ENCODE measurements at places on chromosomes 7 and 10.
A peak's percentile ranks its signal among the peaks of the same experiment; 100 is the strongest.

GRCh38 chr10:90326498-90327267, 531.2 kb downstream of the HTR7 start:
- DNase-seq = no peak

DNA sequence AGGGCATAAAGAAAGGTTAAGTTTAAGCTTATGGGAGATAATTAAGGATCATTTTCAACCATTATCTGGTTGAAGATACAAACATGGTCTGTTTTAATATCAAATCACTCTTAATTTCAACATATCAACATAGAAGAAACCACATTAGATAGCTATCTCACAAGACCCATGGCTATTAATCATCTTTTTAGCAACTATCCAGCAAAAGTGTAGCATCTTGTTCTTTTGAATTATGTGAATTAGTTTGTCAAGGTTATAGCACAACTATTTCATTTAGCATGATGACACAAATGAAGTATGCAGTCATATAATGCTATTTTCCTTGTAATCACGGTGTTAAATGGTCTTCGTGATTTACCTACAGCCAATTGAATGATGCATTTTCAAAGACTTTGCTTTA, 58.9 kb upstream of the PPP1R9A start:
- no peak for DNase-seq

GRCh38 chr10:113788604-113789083, 37.2 kb downstream of the PLEKHS1 start:
- DNase-seq = peak; percentile 86

DNA sequence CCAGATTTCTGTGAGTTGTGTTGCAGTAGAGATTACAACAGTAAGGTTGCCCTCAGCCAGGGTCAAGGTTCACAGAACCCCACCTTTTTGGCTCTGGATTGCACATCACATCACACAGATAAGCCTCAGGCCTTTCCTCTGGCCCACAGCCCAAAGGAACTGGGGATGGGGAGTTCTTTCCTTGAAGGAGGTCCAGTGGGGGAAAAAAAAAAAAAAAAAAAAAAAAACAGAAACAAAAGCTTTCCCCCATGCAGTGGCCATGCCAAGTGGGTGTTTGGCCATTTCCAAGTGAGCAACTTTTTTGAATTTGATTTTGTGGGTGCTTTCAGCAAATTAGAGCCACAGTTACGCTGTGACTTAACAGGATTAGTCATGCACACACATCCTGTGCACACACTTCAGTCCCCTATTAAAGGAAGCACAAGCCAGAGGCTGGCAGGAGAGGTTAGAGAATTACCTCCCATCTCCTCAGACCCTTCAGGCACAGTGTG, 79.3 kb upstream of the NANOS1 start:
- peak; percentile 48 for DNase-seq

DNA sequence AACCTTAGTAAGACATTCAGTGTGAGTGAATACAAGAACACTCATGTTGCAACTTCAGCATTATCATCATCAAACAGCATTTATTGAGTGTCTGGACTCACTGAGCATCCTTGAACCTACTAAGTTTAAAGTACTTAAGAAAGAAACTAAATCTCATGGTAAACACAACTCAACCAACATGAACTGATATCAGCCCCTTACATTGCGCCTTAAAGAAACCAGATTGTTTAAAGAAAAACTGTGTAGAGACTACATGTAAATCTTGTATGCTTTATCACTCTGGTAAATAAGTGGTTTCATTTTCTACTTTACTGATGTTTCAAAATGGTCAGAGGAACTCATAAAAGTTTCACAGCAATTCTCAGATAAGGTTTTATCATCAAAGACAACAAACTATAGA, 157.5 kb upstream of the FERD3L start:
- DNase-seq = no peak

GRCh38 chr10:92001995-92002394, 78.4 kb downstream of the BTAF1 start:
- no peak for DNase-seq

- no peak for DNase-seq
Measured at GRCh38 chr7:47373871-47374451, 207.9 kb downstream of the TNS3 start.

- no peak for DNase-seq
Measured at GRCh38 chr10:75408509-75408875, 6.9 kb upstream of the ZNF503 start.

DNA sequence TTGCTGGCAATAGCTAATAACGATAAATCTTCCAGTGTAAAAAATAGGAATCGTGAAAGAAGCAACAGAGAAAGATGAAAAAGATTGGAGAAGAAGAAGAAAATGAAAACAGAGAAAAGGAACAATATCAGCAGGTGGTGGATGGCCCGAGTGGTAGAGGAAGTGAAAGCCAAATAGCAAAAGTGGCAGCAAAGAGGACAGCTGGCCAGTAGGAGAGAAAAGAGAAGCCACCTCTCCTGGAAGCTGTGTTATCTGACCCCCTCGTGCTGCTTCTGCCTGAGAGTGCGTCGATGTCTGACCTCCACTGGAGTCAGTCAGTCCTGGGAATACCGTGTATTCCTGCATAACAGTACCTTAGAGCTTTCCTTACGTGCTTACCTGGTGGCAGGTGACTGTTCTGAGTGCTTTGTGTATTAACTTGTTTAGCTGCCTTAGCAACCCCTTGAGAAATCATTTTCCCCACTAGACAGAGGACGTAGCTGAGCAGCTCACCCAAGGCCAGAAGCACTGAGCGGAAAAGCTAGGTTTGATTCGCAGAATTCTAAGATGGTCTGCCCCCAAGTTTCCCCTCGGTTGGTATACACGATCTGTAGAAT, 88.3 kb downstream of the CHN2 start:
- peak; percentile 48 for DNase-seq

DNA sequence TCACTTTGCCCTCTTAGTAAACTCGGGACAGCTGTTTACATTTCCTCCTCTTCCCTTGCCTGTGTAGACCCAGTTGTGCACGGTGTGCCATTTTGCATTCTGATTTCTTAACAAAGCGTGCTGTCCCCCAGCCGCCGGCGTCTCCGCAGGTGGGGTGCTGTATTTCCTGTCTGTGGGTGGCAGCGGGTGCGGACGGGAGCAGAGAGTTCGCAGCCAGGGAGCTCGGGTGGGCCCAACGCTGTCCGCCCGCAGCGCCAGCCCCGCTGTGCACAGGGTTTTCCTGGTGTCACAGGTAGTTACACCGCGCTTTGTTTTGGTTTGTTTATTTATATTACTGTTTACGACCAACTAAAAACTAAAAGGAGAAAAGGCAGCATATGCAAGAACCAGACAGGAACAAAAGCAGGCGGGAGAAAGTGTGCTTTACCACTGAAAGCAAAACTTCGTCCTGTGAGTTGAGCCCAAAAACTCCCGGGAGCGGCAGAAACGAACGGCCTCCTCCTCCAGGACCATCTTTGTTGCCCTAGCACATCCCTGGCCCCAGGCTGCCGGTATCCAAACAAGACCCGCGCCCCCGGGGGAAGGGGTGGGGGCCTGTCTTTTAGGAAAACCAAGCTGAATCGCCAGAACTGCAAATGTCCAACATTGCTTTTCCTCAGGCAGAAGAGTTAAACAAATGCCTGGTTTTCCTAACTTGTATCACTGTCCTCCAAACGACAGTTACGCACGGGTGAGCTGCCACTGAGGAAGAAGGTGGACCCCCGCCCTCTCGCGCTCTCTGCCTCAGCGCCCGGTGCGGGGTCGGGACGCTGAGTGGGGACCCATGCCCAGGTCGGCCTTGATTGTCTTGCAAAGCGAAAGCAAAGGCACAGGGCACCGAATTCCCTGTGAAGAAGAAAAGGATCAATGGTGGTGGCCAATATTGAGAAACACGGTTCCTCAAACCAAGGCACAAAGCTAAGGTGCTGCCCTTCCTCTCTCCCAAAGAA, 45.9 kb upstream of the DRGX start:
- DNase-seq = no peak

DNA sequence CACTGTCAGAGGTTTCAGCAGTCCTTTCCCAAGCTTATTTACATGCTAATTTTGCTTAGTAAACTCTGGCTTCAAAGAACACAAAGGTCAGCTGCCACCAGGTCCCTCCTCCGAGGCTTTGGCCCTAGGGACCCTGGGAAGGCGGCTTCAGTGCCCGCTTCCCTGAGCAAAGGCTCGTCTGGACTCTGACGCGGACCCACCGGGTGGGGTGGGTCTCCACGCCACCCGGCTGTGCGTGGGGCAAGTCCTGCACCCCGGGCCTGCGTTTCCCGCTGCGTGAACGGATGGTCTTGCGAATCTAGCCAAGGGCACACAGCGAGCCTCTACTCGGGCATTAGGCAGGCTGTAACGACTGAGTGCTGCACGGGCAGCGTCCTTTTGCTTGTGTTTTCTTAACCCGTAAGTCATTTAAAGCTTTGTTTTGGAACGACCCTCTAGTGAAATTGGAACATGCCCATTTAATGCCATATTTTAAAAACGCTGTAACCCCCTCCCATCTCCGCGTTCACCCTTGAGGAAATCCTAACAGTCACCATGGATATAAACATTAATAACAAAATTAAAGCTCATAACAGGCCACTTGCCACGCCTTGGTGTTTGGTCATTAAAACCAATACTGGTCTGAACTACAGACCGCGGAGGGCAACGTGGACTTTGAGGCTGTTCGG, 828 bp downstream of the BNIP3 start:
- DNase-seq = peak; percentile 20

- no peak for DNase-seq
Measured at GRCh38 chr10:117934477-117934876, 112.3 kb downstream of the RAB11FIP2 start.

GRCh38 chr7:132179080-132179430, 397.2 kb downstream of the PLXNA4 start:
- DNase-seq = no peak

DNA sequence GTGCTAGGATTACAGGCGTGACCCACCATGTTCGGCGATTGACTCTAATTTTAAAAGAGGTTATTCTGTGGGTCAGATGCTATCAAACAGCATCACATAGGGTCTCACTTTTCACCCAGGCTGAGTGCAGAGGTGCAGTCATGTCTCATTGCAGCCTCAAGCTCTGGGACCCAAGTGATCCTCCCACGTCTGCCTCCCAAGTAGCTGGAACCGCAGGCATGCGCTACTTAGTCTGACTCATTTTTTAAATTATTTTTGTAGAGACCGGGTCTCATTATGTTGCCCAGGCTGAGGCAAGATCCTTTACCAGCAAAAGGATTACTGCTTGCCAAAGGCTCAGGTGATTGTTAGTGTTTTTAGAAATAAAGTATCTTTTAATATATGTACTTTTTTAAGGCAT, 42.9 kb upstream of the STOX1 start:
- DNase-seq = no peak

DNA sequence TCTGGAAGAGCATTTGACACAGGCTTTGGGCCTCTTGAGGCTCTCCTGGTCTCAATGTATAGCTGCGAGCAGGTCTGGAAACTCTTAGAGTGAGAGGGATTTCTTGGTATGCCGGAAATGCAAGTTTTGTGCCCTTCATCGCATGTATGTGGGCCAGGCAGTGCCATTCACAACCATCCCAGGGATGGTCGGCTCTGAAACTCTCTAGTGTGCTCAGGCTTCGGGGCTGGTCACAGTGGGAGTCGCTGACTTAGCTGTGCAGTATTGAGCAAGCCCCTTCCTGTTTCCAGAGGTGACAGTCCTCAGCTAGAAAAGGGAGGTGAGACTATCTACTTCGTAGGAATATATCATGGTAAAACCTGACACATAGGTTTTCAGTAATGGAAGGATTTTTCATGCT, 2.0 kb upstream of the AOAH start:
- DNase-seq = peak; percentile 69

GRCh38 chr7:21028599-21028998, 241.9 kb upstream of the SP8 start:
- no peak for DNase-seq

GRCh38 chr10:77898323-77899079, 28.1 kb downstream of the DLG5 start:
- DNase-seq = no peak

GRCh38 chr10:28331066-28331465, 28.2 kb upstream of the MPP7 start:
- DNase-seq = peak; percentile 39

DNA sequence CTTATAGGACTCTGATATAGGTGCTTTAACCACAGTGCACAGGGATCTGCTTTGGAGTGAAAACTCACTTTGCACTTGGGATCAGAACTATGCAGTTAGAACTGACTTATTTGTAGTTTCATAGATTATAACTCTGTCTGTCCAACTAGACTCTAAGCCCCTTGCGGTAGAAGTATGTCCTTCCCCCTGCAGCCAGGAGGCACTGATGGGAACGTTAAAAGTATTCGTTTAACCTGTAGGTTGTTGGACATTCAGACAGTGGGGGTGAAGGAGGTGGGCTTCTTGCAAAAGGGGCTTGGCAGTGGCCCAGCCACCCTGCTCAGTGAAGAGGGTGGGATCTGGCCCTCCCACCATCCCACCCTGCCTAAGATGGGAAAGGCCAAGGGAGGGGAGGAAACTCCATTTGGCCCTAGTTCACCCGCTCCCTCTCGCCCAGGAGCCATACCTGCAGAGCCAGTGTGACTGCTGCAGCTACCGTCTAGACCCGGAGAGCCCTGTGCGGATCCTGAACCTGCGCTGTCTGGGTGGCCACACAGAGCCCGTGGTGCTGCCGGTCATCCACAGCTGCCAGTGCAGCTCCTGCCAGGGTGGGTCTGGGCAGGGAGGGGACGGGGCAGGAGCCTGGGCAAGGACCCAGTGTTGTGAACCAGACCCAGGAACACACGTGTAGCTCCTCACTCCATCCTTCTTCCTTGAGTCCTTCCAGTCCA, 5.7 kb upstream of the ZNF862 start:
- DNase-seq = no peak

- peak; percentile 66 for DNase-seq
Measured at GRCh38 chr10:7872041-7872442, 53.7 kb downstream of the TAF3 start.

- no peak for DNase-seq
Measured at GRCh38 chr10:94299417-94299816, 63.3 kb downstream of the NOC3L start.

DNA sequence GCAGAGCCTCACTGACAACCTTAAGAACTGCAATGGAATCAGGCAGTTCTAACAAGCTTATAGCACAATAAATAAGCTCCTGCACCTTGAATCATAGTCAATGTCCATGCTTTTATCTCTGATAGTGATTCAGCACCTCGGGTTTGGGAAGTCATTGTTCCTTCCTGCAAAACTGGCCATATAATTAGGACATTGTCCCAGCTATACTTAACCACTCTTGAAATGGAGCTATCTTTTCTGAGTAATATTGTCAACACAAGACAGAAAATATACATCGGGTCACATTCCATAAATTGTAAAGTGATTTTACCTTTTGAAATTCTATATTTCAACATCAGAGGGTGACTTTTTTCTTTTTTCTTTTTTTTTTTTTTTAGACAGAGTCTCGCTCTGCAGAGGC, 682.8 kb downstream of the KCNMA1 start:
- DNase-seq = no peak

GRCh38 chr10:92550924-92551323, 23.0 kb downstream of the IDE start:
- DNase-seq = no peak

Measured in suppressor macrophage treated with lipopolysaccharide for 1 hour (primary cell).